ENCODE measurements at places on chromosomes 7 and 10. TPM values are rescaled to one million over a fixed set of nuclear protein-coding genes. Genes with fewer than 3 reads are reported as not detected.

DNA sequence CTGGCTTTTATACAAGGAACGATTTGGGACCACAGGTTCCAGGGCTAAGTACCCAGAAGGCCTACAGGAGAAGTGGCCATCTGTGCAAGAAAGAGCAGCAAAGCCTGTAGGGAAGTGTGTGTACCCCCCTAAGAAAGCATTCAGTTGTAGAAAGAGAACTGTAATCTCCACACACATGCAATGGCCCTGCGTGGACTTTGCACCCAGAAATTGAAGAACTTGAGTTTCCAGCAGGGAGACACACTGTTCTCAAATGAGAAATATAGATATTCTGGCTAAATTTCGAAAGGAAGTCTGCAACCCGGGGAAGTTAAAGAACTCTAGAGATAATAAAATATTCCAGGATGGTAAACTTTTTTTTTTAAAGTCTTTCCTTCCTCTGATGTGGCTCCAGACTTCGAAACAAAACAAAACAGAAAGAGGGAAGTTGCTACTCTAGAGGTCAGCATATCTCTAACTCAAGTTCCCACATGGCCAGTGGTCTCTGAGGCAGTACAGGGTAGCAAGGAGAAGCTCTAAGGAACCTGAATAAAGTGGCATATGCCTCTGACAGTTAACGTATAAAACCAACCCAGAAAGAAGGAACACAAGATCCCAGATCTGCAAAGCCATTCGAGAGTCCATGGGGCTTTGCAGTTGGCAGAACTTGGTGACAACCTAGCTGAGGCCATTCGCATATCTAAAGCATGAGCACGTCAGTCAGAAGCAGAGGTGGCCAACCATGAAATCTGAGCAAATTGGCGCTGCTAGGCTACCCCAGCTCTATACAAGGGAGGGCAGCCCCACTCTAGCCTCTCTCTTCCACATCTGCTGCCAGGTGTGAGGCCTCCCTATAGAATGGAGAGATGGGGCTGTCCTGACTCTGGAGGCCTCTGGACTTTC, 56.6 kb downstream of the ELMO1 start:
- DNase-seq = no peak

GRCh38 chr10:75552171-75552570, 120.7 kb downstream of the LRMDA start:
- DNase-seq = no peak

DNA sequence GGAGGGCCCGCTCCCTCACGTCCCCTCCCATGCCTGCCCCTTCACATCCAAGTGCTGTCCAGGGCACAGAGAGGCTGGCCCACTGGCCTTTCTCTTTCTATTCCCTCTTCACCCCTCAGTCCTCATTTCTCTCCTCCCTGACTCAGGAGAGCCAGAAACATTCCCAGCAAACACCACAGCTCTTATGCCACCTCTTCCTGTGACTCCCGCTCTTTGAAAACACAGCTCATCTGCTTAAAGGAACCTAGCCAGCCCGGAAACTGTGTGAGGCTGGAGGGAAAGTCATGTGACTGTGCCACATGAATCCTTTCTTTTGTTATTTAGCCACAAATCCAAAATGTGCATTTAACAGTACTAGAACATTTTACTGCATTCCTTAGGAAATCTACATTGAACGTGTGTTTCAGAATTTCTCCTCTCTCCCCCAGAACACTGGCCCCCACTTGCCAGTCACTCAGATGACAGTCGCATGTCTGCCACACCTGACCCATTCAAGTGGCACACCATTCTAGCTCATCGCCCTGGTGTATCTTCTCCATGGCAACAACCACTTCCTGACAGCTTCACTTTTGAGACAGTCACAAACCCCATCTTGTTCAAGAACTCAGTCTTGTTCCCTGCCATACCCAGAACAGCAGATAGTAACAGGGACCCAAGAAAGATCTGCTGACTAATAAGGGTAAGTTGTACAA, 42.8 kb downstream of the GRB10 start:
- DNase-seq = peak; percentile 75

GRCh38 chr10:105834261-105835059, 1193.4 kb downstream of the SORCS3 start:
- no peak for DNase-seq

- peak; percentile 55 for DNase-seq
Measured at GRCh38 chr10:43197834-43198681, 59.8 kb downstream of the CSGALNACT2 start.

- DNase-seq = no peak
Measured at GRCh38 chr7:138602451-138602850, 98.7 kb downstream of the SVOPL start.

GRCh38 chr7:73519867-73520672, 2.0 kb downstream of the BAZ1B start:
- peak; percentile 19 for DNase-seq

DNA sequence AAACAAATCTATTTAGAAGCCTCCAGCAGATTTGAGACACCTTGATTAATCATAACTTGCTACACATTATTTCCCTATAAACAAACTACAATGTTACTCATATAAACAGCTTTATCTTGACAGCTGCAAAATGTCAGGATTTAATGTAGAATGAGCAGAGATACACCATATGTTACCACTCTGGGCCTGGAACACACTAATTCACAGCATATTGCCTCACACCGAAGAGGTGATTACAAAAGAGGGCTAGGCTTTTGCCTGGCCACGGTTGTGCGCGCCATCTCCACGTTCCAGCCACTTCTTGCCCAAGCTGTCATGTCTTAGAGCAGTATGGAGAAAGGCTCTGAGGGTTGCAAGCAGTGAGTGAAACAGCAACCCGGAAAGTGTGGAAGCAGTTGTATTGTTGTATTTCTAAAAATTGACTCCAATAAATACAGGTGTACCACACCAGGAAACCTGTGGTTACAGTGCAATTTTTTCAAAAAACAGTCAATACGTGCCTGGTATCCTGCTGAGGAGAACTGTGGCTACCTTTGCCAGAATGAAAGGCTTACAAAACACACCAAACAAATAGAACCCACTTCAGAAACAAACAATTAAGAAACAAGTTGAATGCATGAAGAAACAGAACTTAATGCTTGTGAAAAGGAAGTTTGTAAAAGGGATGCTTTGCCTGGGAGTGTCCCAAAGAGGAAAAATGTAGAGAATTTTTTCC, 498.1 kb downstream of the PLXNA4 start:
- no peak for DNase-seq

GRCh38 chr10:44890696-44891563, 20.2 kb upstream of the TMEM72 start:
- DNase-seq = no peak

The CDHR1 gene
- 0.68 TPM for total RNA-seq

The IFIT1 gene
- total RNA-seq = 2.2 TPM

The SUN3 gene
- total RNA-seq = not detected

The NUTM2E gene
- total RNA-seq = not detected

The ELFN1 gene
- total RNA-seq = 1.2 TPM

The ANKRD61 gene
- 0.14 TPM for total RNA-seq
